ENCODE measurements at places on chromosomes 3 and 15. TPM values are rescaled to one million over a fixed set of nuclear protein-coding genes. Genes with fewer than 3 reads are reported as not detected.

SNX22 gene
- 6.3 TPM for total RNA-seq

TGM5 gene
- not detected for total RNA-seq

HACD2 gene
- total RNA-seq = 43.0 TPM

RARB gene
- not detected for total RNA-seq

GABRB3 gene
- 0.52 TPM for total RNA-seq

CCRL2 gene
- total RNA-seq = not detected

SSUH2 gene
- total RNA-seq = 0.76 TPM

EXOG gene
- 8.3 TPM for total RNA-seq

CCDC32 gene
- total RNA-seq = 18.6 TPM

DNA sequence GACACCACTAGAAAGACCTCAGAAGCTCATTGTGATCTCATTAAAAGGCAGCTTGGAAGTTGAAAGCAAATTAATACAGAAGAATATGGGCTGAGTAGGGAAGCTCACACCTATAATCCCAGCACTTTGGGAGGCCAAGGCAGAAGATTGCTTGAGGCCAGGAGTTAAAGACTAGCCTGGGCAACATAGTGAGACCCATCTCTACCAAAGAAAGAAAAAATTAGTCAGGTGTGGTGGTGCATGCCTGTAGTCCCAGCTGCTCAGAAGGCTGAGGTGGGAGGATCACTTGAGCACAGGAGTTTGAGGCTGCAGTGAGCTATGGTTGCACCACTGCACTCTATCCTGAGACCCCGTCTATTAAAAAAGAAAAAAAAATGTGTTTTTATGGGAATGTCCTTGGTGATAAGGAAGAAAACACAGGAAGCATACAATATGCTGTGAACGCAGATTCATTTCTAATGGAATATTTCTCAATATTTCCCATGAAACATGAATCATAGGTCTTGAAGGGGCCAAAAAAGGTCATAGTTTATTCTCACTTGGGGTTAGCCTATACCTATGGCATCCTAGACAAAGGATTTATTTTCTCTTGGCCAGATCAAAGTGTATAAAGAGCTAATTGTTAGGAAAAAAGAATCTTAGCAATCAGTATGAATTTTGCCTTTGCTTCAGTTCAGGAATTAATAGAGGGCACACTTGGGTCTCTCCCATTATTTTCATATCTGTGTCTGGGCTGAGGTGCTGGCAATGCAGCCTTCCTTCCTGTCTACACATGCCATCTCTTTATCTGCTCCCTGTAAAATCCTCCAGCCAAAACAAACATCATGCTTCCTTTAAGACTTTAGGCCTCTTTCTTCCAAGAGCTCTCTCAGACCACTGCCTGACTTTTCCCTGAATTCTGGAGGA is 98.2 kb downstream of the FNDC3B start:
- H3K4me1 ChIP-seq = peaks cover 70% of the 10 kb centered on the region
- H3K27ac ChIP-seq = peak overlapping the region; percentile 32
- no peaks in the 10 kb centered on the region for H3K36me3 ChIP-seq
- no peak for DNase-seq
- no peaks in the 10 kb centered on the region for H3K27me3 ChIP-seq

DNA sequence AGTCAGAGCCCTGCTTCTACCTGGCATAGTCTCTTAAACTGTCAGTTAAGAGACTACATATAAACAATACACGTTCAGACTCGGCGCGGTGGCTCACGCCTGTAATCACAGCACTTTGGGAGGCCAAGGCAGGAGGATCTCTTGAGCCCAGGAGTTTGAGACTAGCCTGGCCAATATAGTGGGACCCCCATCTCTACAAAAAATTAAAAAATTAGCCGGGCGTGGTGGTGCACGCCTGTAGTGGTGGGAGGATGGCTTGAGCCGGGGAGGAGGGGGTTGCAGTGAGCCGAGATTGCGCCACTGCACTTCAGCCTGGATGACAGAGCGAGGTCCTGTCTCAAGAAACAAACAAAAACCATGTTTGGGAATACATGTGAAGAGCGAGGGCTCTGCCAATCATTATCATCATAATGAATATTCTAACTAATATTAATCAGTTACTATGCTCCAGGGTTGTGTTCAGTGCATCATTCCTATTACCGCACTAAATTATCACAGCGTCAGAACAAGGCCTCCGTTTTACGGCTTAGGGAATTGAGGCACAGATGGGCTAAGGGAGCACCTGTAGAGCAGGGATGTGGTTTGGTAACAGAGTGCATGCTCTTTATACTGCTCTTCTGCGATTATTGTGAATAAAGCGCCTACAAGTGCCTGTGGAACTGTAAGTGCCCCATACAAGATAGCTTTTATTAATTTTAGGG is 844 bp upstream of the UQCC5 start:
- no peak for DNase-seq
- H3K4me1 ChIP-seq = peaks cover 14% of the 10 kb centered on the region
- no peaks in the 10 kb centered on the region for H3K36me3 ChIP-seq
- H3K27me3 ChIP-seq = no peaks in the 10 kb centered on the region
- peak overlapping the region; percentile 28 for H3K27ac ChIP-seq
- H3K4me3 ChIP-seq = no peak overlapping the region

DNA sequence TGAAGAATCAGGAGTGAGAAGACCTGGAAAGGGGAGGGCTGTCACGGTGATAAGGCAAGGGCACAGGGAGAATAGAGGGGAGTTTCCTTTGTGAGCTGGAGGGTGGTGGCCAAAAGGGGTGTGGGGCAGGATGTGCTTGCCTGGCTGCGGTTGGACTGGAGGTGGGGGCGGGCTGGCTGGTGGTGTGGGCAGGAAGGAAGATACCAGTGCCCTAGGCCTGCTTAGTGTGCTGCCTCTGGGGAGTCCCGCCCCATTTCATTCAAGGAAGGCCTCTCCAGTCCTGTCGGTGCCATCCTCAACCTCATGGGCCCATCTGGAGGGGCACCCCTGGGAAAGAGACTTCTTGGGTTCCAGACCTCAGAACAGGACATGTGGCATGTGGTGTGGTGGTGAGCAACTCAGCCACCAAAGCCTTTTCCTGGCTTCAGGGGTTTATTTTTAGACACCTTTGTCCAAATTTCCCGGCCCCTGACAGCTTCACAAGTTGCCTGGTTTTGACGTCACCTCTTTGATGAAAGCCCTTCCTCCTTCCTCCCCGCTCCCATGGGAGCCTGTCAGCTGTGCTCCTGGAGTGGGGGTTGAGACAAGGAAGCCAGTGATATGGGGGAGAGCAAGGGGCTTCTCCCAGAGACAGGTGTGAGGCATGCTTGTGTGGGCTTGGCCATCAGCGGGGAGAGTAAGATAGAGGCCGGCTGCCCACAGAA is 15.6 kb downstream of the TEX264 start:
- H3K36me3 ChIP-seq = peaks cover 13% of the 10 kb centered on the region
- H3K27ac ChIP-seq = no peak overlapping the region
- H3K27me3 ChIP-seq = no peaks in the 10 kb centered on the region
- H3K4me1 ChIP-seq = peaks cover 3% of the 10 kb centered on the region
- H3K4me3 ChIP-seq = no peak overlapping the region

DNA sequence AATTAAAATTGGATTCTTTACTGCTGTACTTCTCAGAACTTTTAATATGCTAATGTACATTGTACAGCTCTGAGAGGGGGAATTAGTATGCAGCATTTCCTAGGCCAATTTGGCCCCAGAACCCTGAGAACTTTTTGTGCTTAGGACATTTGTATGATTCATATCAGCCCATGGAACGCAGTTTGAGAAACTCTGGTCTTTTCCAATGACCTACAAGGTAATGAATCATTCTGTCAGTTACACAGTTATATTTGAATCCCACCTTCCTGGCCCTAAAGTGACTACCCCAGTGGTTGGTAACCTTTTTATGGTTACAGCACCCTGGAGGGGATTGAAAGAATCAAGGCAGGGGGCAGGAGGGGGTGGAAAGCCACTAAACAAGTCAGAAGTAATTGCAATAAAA is 25.6 kb upstream of the KBTBD12 start:
- H3K4me3 ChIP-seq = no peak overlapping the region
- DNase-seq = no peak
- H3K4me1 ChIP-seq = peaks cover 16% of the 10 kb centered on the region

GRCh38 chr3:70464876-70465275 is 152.4 kb upstream of the MDFIC2 start:
- no peak overlapping the region for H3K27ac ChIP-seq
- no peak for DNase-seq
- no peaks in the 10 kb centered on the region for H3K4me1 ChIP-seq

- no peaks in the 10 kb centered on the region for H3K27me3 ChIP-seq
- no peaks in the 10 kb centered on the region for H3K36me3 ChIP-seq
- peaks cover 12% of the 10 kb centered on the region for H3K4me1 ChIP-seq
- no peak for DNase-seq
- no peak overlapping the region for H3K27ac ChIP-seq
Observed at GRCh38 chr15:77818484-77819047, 185.9 kb upstream of the LINGO1 start.

GRCh38 chr3:154762486-154762885 is 317.6 kb upstream of the MME start:
- H3K27ac ChIP-seq = no peak overlapping the region
- no peaks in the 10 kb centered on the region for H3K27me3 ChIP-seq
- no peaks in the 10 kb centered on the region for H3K36me3 ChIP-seq
- DNase-seq = no peak

- no peaks in the 10 kb centered on the region for H3K27me3 ChIP-seq
- H3K27ac ChIP-seq = peak overlapping the region; percentile 67
- peak overlapping the region; percentile 73 for H3K4me3 ChIP-seq
Observed at GRCh38 chr15:84631706-84632272, 22.3 kb downstream of the WDR73 start.

DNA sequence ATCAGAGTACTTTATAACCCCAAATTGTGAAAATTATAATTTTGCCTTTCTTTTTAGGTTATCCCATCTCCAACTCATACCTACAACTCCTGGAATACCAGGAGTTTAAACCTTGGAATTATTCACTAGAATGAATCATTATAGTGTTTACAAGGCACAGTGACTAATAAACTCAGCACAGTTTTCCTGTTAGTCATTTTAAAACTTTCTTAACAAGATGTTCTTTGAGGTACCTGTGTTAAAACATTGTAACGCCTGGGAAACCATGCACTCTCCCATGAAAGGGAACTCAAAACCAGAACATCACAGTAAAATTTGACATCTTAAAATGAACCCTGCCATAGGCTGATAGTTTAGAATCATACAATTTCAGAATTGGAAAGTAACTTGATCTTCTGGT is 132.4 kb upstream of the OSTN start:
- no peaks in the 10 kb centered on the region for H3K36me3 ChIP-seq
- H3K27ac ChIP-seq = no peak overlapping the region
- DNase-seq = no peak
- peaks cover 9% of the 10 kb centered on the region for H3K4me1 ChIP-seq

DNA sequence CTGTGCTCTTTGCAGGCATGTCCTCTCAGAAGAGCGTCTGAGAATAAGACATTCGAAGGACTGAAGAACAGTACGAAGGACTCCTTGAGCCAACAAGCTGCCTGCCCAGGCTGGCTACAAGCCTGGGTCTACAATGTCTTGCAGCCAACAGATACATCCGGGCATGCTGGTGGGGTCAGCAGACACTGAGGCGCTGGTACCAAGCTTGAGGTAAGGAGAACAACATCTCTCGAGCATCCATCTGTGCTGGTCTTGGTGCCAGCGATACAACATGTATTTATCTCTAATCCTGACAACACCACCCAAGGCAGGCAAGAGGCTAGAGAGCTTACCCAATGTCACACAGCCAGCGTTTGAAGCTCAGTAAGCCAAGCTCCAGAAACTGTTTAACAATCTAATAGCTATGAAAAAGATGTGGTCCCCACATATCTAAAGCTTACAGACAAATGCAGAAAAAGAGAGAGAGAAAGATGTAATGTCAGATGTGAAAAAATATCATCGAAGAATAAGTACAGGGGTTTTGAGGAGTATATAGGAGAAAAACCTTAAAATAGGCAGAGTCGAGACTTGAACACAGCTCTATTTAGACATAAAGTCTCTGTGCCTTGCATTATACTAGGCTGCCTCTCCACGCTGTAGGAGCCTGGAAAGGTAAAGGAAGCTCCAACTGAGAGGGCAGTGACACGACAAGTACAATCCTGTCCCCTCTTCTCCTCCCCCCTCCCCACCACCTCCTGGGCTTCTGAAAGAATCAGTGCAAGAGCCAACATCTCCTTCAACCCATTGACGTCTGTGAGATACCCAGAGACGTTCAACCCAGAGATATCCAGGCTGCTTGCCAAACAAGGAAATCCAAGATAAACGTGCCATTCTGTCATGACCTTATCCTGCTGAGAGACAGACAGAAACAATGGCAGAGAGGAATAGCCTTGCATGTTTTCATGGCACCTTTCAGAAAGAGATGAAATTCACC is 39.4 kb downstream of the WWTR1 start:
- peaks cover 17% of the 10 kb centered on the region for H3K4me1 ChIP-seq
- H3K27me3 ChIP-seq = no peaks in the 10 kb centered on the region
- no peak overlapping the region for H3K4me3 ChIP-seq
- no peak overlapping the region for H3K27ac ChIP-seq

DNA sequence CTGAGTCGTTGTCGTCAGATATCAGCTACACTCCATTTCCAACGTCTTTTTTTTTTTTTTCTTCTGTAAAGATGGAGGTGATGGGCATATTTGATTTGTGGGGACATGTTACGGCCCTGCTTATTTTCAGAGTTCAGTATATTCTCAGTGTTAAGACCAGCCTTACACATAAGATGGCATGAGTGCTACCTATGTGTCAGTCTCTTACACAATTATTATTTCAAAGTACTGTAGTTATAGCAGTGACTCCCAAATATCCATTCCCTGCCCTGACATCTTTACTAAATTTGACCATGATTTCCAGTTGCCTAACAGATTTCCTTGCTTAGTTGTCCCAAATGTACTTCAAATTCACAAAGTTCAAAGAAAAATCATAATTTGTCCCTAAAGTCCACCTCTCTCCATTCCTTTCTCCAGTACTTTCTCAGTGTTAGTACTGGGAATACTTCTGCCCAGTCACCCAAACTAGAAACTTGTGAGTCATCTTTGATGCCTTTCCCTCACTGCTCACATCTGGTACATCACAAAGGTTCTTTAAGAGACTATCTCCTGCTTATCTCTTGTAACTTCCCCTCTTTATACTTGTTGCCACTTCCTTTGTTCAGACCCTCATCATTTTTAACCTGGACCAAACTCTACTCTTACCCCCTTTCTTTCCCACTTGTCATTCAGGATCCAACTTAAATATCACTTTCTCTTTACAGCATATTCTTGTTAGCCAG is 67.0 kb downstream of the ZNF609 start:
- H3K27ac ChIP-seq = no peak overlapping the region
- H3K27me3 ChIP-seq = no peaks in the 10 kb centered on the region
- no peak for DNase-seq
- H3K4me1 ChIP-seq = peaks cover 29% of the 10 kb centered on the region

- no peak for DNase-seq
- no peaks in the 10 kb centered on the region for H3K36me3 ChIP-seq
- H3K4me3 ChIP-seq = no peak overlapping the region
- no peaks in the 10 kb centered on the region for H3K27me3 ChIP-seq
- no peaks in the 10 kb centered on the region for H3K4me1 ChIP-seq
- no peak overlapping the region for H3K27ac ChIP-seq
Observed at GRCh38 chr3:177982034-177982433, 554.2 kb upstream of the KCNMB2 start.

- H3K27me3 ChIP-seq = no peaks in the 10 kb centered on the region
- no peaks in the 10 kb centered on the region for H3K4me1 ChIP-seq
- DNase-seq = no peak
Observed at GRCh38 chr3:104952146-104952972, 414.4 kb upstream of the ALCAM start.

- no peaks in the 10 kb centered on the region for H3K4me1 ChIP-seq
- no peak overlapping the region for H3K4me3 ChIP-seq
- H3K36me3 ChIP-seq = no peaks in the 10 kb centered on the region
- no peak for DNase-seq
Observed at GRCh38 chr3:75906555-75907112, 121.3 kb upstream of the ZNF717 start.

Data from HCT116 (cell line).